Keratinocyte (primary cell): ENCODE measurements at places on chromosomes 5 and 9. TPM values are rescaled to one million over a fixed set of nuclear protein-coding genes. Genes with fewer than 3 reads are reported as not detected.

- no peak for DNase-seq
Measured at GRCh38 chr9:1087120-1087881, 37.1 kb downstream of the DMRT2 start.

DNA sequence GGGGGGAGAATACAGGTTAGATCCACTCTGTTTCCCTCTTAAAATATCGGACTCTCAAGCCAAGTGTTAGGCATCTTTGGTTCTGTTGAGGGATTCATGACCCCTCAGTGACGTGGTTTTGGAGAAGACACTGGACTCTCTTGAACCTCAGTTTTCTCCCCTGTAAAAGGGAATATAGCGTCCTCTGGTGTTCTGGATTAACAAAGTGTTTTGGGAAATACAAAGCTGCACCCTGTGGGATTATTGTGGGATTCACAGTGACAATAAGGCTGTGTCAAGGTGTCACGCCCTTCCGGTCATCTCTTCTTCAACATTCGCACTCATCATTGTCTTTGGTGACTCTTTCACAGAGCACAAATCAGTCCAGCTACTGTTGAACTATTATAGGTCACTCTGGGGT lies 139.0 kb downstream of the IRX1 start:
- no peak for DNase-seq

GRCh38 chr5:73816656-73817420 lies 190.8 kb downstream of the ARHGEF28 start:
- DNase-seq, result no peak

GRCh38 chr9:96383165-96383942 lies at the start of gene SLC35D2:
SLC35D2 (minus strand) TSS chr9:96383711; CDS start chr9:96383634, 77 bp downstream.
- DNase-seq, result no peak

GRCh38 chr5:68282001-68282400 lies 66.4 kb downstream of the PIK3R1 start:
- no peak for DNase-seq

DNA sequence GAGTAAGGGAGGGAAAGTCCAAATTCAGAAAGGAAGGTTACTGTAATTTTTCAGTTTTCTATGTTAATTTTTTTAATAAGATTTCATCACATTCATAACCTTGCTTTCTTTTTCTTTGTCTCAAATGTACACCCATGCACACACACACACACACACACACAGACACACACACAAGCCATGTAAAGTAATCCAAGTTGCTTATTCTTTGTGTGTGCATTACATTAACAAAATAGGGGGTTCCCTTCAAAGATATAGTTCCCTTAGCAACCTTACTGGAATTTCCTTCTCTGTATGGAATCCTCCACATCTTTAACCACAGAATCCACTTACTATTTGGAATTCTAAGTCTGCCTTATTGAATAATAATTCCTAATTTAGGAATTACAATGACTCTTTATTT lies 32.7 kb downstream of the ZNF366 start:
- no peak for DNase-seq

DNA sequence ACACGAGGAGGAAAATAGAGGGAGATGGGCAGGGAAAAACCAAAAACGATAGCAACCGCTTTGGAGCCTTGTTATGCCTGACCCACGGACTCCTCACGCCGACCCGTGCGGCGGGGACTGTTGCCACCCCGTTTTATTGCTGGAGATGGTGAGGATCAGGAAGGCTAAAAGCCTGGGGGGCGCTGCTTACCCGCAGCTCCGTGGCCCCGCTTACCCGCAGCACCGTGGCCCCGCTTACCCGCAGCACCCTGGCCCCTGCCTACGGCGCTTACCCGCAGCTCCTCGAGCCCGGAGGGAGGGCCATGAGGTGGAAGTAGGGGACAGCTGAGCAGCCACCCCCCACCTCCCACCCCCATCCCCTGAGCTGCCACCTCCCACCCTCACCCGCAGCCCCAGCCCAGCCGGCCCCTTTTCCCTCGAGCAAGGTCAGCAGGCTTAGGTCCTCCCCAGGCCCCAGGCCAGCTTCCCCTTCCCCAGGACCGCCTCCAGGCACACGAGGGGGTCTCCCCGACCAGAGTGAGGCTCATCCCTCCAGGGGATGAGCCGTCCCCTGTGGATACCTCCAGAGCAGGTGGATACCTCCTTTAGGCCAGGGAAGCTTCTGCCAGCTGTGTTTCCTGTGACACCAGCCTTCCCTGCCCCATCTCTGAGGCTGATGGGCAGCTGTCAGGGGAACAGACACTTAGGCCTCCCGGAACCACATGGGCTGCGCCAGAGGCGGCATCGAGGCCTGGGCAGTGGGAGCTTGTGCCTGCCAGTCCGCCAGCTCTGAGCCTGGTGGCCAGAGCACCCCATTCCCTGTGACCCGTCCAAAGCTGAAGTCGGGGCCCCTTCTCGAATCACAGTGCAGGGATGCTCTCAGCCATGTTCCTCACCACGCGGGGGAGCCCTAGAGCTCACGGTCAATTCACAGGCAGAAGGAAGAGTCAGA lies 92.3 kb downstream of the LMX1B start:
- DNase-seq, result no peak

- no peak for DNase-seq
Measured at GRCh38 chr9:130259044-130259443, 6.5 kb upstream of the HMCN2 start.

- DNase-seq, result no peak
Measured at GRCh38 chr9:136153381-136154065, 34.8 kb upstream of the TMEM250 start.

GRCh38 chr9:34370970-34371880 lies 5.5 kb downstream of the MYORG start:
- DNase-seq, result no peak

DNA sequence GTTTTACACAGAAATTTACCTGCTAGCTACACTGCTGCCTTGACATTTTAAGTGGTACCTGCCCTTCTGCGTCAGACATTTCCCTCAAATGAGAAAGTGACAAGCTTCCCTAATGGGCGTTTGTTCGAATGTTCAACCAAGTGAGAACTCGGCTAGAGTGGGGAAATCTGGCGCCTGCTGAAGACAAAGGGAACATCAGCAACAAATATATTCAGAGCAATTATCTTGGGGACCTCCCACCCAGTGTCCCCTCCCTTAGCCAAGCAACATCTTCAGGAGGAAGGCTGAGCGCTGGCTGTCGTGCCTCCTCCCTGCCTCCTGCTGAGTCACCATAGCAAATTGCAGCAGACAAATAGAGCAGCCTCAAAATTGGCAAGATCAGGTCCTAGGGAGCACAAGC lies 57.1 kb downstream of the MFAP3 start:
- no peak for DNase-seq

- DNase-seq, result no peak
Measured at GRCh38 chr5:84303315-84303714, 81.4 kb downstream of the EDIL3 start.

- no peak for DNase-seq
Measured at GRCh38 chr5:125835293-125836172, 587.7 kb upstream of the GRAMD2B start.

- DNase-seq, result peak; percentile 36
Measured at GRCh38 chr5:74319076-74319475, 321.5 kb downstream of the ENC1 start.

GRCh38 chr9:84940294-84940693 lies 270.8 kb downstream of the NTRK2 start:
- DNase-seq, result peak; percentile 80

- no peak for DNase-seq
Measured at GRCh38 chr5:95280401-95281095, 4.3 kb downstream of the MCTP1 start.

The SLF1 gene
- 2.9 to 7.0 TPM (median 3.5 TPM) in 3 replicates for polyA plus RNA-seq

The PDGFRB gene
- polyA plus RNA-seq, result 0.14 TPM in 1 of 3 replicates, not detected in the others

The CARTPT gene
- not detected in 3 replicates for polyA plus RNA-seq

The IL33 gene
- 1.6 to 33.2 TPM (median 7.8 TPM) in 3 replicates for polyA plus RNA-seq

The IL4 gene
- not detected in 3 replicates for polyA plus RNA-seq

The PDE6A gene
- polyA plus RNA-seq, result 0.03 to 0.05 TPM (median 0.03 TPM) in 3 replicates

The PPIC gene
- polyA plus RNA-seq, result 26.5 to 40.1 TPM (median 28.1 TPM) in 3 replicates

The DAP gene
- polyA plus RNA-seq, result 18.0 to 88.6 TPM (median 30.4 TPM) in 3 replicates
